ENCODE measurements at places on chromosomes 16 and 17.

- no peak for DNase-seq
Observed at GRCh38 chr16:73011926-73012325, 36.0 kb downstream of the ZFHX3 start.

DNA sequence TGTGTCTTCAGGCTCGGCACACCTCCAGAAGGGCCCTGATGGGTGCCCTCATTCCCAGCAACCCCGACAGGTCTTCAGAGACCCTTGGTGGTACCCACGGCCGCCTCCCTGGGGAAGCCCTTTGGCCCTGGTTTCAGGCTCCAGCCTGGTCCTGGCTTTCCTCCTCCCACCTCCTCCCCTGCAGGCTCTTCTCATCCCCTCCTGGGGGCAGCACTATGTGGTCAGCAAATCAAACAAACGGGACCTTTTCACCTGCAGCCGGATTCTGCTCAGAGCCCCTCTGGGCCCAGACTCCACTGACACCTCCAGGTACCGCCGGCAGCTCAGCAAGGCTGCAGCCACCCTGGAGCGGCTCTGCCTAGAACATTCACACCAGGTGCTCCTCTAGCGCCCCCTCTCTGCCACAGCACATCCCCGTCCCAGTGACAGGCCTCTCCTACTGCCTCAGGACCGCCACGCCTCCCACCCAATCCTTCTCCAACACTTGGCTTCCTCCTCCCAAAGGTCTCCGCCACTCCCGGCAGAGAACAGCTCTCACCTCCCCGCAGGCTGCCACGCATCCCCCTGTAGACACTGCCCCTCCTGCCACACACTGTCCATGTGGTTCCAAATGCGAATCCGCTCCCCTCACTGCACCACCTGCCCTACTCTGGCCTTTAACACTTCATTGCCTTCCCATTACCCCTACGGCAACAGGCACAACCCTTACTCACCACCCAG, 12.0 kb downstream of the CORO7 start:
- peak; percentile 93 for DNase-seq

- no peak for DNase-seq
Observed at GRCh38 chr17:72488555-72489271, 367.9 kb downstream of the SOX9 start.

DNA sequence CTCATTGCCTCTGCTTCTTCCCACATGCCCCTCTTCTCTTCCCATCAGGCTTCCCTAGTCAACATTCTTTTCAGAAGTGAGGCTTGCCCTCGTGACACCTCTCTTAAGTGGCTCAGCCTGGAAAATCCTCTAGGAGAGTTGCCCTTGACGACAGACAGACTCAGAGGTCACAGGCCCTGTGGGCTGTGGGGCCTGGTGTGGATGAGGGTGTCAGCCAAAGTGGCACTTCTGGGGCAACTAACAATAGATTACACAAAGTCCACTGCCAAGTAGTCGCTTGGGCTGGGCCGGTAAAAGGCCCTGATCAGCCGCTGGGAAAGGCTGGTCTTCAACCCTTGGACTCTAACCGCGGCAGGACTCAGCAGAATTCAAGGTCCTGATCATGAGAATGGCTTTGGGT, 33.7 kb upstream of the METTL16 start:
- peak; percentile 74 for DNase-seq

DNA sequence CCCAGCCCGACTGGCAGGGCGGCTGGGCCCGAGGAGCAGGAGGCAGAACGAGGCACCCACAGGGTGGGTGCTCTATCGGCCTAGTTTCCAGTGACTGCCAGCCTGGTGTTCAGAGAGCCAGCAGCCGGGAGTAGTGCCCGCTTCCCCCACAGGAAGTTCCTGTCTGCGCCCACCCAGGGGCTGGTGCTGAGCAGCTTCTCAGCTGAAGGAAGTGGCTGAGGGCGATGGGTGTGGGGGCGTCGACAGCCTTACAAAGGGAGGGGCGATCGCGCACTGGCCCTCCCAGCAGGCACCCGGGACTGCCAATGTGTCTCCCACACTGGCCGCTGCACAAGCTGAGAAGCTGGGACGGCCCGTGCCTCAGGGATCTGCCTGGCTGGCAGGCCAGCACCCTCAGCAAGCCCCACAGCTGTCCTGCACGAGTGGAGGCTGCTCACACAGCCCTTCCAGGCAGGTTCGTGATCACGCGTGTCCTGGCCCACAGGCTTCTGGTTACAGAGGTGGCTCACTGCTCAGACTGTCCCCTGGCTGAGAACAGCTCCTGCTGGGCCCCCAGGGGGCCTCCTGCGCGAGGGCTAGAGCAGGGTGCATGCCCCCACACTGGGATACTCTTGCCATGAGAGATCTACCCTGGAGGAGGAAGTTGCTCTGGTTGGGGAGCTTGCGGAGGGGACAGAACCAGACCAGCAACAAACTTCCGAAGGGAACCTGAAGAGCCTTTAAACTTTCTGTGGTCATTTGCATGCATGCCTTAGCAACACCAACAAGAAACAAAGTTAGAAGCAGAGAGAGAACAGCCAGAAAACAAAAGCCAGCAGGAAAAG, 2.5 kb downstream of the RNF166 start:
- no peak for DNase-seq

DNA sequence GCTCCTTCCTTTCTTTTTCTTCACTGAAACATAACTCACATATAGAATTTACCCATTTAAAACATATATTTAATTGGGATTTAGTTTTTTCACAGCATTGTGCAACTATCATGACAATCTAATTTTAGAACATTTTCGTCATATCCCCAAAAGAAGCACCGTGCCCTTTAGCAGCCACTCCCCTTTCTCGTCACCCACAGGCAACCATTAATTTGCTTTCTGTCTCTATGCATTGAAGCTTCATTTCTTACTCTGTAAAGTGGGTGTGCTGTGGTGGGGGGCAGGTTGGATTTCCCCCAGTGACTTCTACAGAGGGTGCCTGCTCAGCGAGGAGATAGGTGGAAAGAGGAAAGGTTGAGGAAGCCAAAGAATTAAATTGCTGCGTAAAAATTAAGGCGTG, 35.8 kb downstream of the MRC2 start:
- DNase-seq: no peak

DNA sequence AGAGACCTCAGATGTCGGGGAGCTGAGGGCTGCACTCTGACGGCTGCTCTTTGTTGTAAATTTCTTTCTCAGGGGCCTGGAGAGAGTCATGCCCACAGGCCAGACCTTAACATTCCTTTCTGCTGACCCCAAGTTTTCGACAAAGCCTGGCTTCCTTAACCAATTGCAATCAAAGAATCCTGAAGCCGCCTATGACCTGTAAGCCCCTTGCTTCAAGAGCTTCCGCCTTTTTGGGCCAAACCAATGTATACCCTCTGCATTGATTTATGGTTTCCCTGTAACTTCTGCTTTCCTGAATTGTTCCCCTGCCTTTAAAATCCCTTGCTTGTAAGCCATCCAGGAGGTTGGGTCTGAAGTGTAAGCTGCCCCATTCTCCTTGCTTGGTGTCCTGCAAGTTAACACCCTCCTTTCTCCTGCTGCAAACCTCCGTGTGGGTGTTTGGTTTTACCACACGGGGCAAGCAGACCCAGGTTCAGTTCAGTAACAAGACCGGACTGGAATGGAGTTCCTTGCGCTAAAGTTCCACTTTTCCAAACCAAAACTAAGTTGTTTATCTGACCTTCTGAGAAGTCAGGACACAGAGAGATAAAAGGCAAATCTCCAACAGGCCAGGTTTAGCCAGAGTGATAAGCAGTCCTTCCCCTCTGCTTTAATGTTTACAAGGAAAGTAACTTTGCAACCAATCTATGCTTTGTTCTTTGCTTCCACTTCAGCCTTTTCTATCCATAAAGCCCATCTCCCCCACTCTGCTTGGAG, 141.6 kb downstream of the KCNJ12 start:
- peak; percentile 68 for DNase-seq

- no peak for DNase-seq
Observed at GRCh38 chr17:69207151-69207550, 21.5 kb downstream of the ABCA10 start.

DNA sequence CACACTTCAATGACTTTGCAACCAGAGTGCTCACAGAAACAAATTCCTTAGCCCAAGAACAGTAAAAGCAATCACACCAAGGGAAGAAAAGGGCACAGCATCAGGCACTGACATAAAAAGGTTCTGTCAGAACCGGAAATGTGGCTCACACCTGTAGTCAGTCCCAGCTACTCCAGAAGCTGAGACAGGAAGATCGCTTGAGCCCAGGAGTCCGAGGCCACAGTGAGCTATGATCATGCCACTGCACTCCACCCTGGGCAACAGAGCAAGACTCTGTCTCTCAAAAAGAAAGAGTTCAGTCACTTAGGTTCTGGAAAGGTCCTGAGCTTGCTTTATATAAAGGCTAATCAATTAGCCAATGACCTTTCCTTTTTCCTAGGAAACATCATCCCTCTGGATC, 22.7 kb downstream of the YWHAE start:
- DNase-seq: no peak

DNA sequence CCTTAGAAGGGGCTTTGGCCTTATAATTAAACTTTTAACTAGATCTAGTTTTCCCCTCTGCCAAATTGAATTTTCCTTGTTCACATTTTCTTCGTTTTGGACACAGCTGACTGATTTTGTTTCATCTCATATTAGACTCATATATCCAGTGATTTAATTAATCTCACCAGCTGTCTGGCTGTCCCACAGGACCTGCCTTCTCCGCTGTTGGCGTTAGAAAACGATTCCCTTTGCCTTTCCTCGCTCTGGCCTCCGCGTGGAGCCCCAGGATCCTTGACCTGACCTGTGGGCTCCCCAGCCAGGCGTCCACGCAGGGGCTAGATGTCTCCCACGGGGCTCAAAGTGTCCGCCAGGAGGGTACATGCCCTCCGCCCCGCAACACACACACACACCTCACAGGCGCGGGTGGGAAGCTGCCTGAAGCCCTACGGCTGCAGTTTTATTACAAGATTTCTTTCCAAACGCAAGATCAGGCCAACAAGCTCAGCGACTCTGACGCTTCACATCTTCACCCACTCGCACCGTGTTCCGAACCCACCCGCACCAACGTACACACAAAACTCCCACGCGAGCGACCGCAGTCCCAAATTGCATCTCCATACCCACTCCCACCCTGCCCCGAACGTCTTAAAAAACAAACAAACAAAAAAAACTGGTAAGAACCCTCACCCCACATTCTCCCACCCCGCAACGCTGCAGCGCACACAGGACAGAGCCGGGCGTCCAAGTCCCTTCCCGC, 1.1 kb downstream of the RPRML start:
- DNase-seq: no peak

Data from islet precursor cell (in vitro differentiated cells).